Tibial nerve (tissue), 4 donors: ENCODE measurements at places on chromosomes 1 and 21. TPM values are rescaled to one million over a fixed set of nuclear protein-coding genes. Genes with fewer than 3 reads are reported as not detected.

RCSD1 gene
- total RNA-seq: 11.6 TPM

WNT2B gene
- 3.6 TPM for total RNA-seq

PDC gene
- total RNA-seq: not detected

VANGL1 gene
- total RNA-seq: 6.1 TPM

BMP8B gene
- 13.6 TPM for total RNA-seq

TSACC gene
- not detected for total RNA-seq

FAM177B gene
- 22.7 TPM for total RNA-seq

ZNHIT6 gene
- total RNA-seq: 15.6 TPM

PCP4 gene
- not detected for total RNA-seq

LMX1A gene
- not detected for total RNA-seq

INAVA gene
- total RNA-seq: not detected

F13B gene
- total RNA-seq: not detected

TFF2 gene
- total RNA-seq: not detected

TRIM58 gene
- total RNA-seq: 3.9 TPM

GJC2 gene
- 6.9 TPM for total RNA-seq

ATP6V1G3 gene
- not detected for total RNA-seq

C4BPB gene
- not detected for total RNA-seq

S100A11 gene
- 85.0 TPM for total RNA-seq

IGSF9 gene
- total RNA-seq: not detected

PLCH2 gene
- 0.59 TPM for total RNA-seq

SLC1A7 gene
- total RNA-seq: not detected

CELF3 gene
- not detected for total RNA-seq

PHF13 gene
- 12.9 TPM for total RNA-seq

CEP104 gene
- 41.5 TPM for total RNA-seq

SLC30A1 gene
- total RNA-seq: 17.9 TPM

TNFSF18 gene
- not detected for total RNA-seq

KRTAP13-2 gene
- total RNA-seq: not detected

TMEM59 gene
- 145 TPM for total RNA-seq

CAMK2N1 gene
- 5.7 TPM for total RNA-seq

RIIAD1 gene
- total RNA-seq: not detected

CTPS1 gene
- 29.8 TPM for total RNA-seq

PM20D1 gene
- not detected for total RNA-seq

PLEKHN1 gene
- 2.4 TPM for total RNA-seq

GJA9 gene
- total RNA-seq: not detected

CRP gene
- not detected for total RNA-seq

ADAMTS1 gene
- total RNA-seq: 359 TPM

PADI3 gene
- total RNA-seq: not detected

CENPF gene
- 4.4 TPM for total RNA-seq

CBR1 gene
- 406 TPM for total RNA-seq

PLA2G2A gene
- 327 TPM for total RNA-seq

AIRE gene
- 0.30 TPM for total RNA-seq

CLDN14 gene
- not detected for total RNA-seq

AGRN gene
- total RNA-seq: 14.7 TPM

TFF1 gene
- total RNA-seq: not detected

S100A13 gene
- total RNA-seq: 151 TPM

NBPF1 gene
- 55.5 TPM for total RNA-seq

SMIM1 gene
- 23.1 TPM for total RNA-seq

KLF17 gene
- total RNA-seq: not detected
